ENCODE measurements at places on chromosomes 13 and 19.

- DNase-seq: peak; percentile 9
Observed at GRCh38 chr13:68234274-68234673, 1004.1 kb upstream of the PCDH9 start.

DNA sequence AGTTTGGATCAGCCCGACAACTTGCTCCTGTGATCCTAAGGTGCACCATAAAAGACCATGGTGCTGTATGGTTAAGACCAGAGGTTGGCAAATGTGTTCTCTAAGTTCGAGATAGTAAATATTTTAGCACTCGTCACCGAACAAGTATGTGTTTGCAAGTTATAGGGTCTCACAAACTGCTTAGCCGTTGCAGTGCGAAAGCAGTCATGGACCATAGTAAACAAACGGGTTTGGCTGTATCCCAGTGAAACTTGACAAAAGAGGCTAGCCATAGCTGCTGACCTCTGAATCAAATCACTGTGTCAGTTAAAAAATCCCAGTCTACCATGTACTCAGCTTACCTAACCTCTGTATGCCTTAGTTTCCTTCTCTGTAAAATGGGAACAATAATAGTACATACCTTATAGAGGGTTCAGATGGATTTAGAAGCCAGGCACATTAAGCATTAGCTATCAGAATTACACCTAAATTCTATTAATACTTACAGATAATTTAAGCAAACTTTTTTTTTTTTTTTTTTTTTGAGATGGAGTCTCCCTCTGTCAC, 72.1 kb downstream of the IPO5 start:
- DNase-seq: no peak

DNA sequence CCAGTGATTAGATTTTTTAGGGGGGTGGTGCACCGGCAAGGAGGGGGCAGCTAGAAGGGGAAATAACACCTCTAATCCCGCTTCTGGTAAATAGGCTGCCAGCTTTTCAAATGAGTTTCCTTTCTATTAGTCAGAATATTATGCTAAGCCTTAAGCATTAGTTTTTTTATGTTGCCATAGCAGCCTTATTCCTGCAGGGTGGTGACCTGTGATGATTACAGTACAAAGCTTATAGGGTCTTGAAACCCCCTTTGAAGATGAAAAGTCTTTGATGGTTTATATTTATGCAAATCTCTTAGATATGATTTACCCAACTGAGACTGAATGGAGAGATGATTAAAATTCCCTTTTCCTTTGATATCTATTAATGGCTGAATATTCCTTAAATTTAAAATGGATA, 109.8 kb downstream of the ZIC5 start:
- no peak for DNase-seq

DNA sequence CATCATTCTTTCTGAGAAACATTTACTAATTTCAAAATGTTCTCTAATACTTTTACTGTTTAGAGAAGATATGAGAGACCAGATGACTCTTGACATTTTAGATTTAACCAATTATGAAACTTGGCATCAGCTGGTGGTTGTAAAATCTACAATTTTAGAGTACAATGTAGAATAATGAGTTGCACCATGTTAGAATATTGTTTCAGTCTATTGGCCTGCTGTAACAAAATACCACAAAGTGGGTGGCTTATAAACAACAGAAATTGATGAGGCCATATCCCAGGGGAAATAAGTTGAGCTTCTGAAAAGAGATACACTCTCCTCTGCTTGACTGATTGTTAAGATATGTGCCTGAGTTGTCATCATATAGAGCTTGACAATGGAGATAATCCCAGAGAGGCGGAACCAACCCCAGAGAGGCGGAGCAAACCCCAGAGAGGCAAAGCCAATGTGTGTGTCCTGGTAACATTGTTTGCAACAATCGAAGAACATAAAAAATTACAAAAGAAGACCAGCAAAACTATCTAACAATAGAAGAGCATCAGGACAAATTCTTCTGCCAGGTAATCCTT, 373.0 kb upstream of the SLITRK1 start:
- no peak for DNase-seq

GRCh38 chr19:34982275-34982674, 17.8 kb upstream of the GRAMD1A start:
- no peak for DNase-seq

- no peak for DNase-seq
Observed at GRCh38 chr19:22617614-22618320, 16.4 kb upstream of the ZNF492 start.

- peak; percentile 80 for DNase-seq
Observed at GRCh38 chr13:68927387-68928026, 1180.1 kb upstream of the ATXN8OS start.

DNA sequence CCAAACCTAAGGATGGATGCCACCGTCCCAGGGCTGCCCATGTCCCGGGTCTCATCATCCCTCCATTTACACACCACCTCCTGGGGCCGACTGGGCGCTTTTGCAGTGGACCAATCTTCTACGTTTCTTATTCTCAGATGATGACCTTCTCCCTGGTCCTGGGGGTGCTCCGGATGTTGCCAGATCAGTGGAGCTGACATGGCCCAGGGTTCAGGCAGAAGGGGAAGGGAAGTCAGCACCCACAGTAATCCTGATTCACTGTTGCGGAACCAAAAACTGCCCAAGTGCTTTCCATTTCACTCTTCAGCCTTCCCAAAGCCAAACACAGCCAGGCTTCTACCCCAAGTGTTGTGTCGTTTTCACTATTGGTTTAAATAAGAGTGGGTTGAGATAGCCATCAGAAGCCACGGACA, 29.8 kb downstream of the RAB20 start:
- no peak for DNase-seq

DNA sequence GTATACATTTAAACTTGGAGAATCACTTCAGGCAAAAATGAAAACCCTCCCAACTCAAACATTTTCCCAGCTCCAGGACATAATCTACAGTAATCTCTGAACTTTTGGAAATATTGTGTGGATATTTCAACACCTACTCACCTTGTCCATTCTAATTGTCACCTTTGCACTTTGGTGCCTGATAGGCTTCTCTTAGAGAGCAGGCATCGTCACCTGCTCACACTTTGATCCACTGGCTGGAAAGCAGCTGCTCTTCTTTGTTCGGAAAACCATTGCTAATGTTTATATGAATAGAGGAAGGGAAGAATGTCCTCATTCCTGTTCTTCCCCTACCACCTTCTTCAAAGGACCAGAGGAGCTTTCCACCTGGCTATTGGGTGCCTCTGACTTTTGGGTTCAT, 411.2 kb downstream of the FGF9 start:
- no peak for DNase-seq

DNA sequence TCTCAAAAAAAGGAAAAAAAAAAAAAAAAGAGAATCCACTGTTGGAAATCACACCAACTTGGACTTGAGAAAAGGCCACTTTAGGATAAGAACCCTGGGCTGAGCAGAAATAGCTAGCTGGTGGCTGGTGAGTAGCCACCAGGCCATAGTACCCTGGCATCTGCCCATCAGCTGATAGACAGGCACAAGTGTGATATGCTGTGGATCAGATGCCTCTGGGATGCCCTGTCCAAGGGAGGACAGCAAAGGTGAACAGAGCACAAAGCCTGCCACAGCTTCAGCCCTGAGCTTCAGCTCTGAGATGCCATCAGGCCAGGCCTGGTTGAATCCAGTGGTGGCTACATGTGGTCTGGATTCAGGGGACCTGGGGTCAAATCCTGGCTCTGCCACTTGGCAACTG, 8.7 kb downstream of the SIRT2 start:
- DNase-seq: no peak

DNA sequence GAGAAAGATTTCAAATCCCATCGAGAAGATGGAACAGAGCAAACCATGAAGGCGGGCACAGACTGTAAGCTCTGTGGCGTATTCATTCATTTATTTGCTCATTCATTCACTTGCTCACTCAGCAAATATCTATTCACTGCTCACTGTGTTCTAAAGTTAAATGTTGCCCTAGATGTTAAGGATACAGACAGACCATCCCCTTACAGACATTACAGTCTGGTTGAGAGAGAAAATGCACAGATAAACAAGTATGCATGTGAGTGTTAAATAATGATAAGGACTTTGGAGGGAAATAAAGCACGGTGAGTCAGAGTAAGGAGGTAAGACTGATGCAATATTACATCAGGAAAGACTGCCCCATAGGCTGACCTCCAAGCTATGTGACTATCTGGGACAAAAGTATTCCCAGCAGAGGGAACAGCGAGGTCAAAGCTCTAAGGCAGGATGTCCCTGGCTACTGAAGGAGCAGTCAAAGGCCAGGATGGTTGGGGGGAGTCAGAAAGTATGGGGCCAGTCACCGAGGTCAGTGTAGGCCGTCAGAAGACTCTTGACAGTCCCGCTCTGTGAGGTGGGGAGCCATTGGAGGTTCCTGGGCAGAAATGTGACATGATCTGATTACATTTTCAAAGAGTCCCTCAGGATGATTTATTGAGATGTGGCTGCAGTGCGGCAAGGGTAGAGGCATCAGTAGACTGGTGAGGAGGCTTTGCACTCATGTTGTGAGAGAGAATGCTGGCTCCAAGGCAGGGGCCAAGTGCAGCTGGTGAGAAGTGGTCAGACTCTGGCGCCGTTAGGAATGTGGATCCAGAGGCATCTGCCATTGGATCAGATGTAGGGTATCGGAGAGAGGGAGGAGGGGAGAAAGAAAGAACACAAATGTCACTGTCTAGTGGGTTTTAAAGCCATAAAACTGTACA, 37.9 kb downstream of the MBNL2 start:
- DNase-seq: no peak

DNA sequence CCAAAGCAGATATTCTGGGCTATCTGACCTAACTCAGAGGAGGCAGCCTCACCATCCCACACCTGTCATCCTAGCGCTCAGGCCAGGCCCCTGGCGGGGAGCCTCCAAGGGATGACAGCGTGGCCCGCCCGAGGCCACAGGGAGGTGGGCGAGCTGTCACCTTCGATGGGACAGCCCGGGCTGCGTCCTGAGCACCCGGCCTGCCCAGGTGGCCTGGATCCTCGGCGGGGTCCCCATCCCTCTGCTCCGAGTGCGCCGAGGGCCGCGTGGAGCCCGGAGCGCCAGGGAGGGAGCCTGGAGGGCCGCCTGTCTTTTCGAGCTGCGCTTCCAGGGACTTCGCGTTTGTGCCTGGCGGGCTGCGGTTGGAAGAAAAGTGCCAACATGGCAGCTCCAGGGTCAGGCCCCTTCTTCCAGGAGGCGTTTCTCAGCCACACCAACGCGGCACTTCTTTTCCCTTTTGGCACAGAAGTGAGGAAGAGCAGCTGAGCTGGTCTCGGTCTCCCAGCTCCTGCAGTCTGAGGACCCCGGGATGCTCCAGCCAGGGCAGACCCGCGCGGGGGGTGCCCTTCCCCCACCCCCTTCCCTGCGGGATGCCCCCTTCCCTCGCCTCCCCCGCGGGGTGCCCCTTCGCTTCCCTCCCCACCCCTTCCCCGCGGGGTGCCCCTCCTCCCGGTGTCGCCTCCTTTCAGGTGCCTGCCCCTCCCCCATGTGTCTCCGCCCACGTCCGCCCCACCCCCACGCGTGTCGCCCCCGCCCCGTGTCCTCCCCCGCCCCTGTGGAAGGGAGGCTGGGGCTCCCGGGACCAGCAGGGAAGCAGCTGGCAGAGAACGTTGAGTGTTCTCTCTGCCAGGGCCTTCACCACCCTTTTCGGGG, 42.3 kb downstream of the GJA3 start:
- peak; percentile 65 for DNase-seq

- no peak for DNase-seq
Observed at GRCh38 chr19:47603706-47604565, 5.0 kb upstream of the BICRA start.

- peak; percentile 72 for DNase-seq
Observed at GRCh38 chr19:996051-996838, 4.0 kb upstream of the GRIN3B start.
